ENCODE measurements at places on chromosomes 7 and 10.
A peak's percentile ranks its signal among the peaks of the same experiment; 100 is the strongest.

- no peak for DNase-seq
Measured at GRCh38 chr10:69045441-69046300, 42.2 kb upstream of the SRGN start.

- DNase-seq: peak; percentile 85
Measured at GRCh38 chr10:122152544-122152943, 118.6 kb upstream of the BTBD16 start.

DNA sequence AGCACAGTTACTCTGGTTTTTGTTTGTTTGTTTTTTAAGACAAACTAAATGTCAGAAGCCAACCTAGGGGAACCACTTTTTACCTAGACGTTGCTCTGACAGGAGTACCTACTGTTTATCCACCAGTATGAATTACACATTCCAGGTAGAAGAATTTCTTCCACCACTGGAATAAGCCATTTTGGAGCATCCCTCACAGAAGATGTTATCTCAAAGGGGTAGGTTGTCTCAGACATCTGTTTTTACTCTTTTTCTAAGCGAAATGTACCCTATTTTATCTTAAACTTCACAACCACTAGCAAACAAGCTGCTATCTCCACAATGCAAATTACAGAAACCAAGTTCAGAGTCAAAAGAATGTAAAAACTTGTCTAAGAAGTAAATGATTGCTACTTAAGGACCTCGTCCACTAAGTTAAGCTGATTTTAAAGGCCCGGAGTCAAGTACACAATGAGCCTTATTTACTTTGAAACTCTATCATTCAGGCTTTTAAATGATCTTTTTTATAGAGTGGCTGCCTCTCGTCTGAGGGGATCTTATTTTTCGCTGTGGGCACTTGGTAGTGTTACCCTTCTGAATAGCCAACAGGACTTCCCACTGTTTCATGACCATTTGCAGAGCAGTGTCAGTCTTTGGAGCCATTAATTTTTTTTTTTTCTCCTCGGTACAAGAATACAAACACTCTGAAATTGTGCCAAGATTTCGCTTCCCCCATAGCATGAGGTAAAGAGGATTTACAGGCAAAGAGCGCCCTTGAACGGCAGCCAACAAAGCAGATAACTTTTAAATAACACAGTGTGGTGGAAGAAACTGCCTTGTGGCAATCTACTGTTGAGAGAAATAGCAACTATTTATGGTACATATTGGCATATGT, 15.7 kb upstream of the ARMC3 start:
- peak; percentile 90 for DNase-seq

DNA sequence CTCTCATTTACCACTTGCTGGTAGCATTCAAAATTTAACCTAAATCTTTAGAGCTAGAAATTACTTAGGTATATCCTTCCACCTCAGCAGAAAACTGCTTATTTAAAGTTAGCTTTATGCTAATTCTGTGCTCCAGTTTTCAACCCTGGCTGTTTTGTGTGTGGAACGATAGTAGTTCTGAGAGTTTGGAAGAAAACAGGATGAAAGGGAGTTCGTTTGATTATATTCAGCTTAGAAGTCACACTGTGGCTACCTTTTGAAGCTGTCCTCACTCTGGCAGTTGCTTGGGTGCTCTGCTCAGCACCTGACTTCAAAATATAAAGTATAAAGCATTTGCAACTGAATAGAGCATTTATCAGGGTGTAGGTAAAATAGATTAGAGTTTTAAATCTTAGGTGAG, 2.6 kb upstream of the ASCC1 start:
- DNase-seq: no peak

- peak; percentile 70 for DNase-seq
Measured at GRCh38 chr10:105288026-105288425, 646.9 kb downstream of the SORCS3 start.

DNA sequence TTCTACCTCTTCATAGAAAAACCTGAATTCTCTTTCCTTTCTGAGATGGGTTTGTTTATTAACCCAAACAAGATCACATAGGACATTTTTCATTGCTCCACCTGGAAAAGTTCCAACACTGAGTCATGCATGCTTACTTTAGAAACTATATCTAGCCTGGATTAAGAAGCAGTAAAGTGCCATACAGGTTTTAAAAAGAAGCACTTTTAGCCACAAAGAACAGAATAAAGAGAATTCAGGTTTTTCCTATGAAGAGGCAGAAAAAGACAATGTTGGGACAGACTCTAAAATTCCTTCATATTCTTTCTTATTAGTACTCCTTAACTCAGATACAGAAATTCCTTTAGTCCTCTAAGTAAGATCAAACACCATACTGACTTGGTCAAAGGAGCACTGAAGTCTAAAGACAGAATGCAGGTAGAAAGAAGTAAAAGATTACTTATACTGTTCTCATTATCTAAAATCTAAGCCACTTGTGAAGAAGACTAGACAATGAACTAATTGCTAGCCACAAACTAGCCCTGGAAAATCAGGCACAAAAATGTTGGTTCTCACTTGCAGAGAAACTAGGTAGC, 241.3 kb downstream of the ANK3 start:
- DNase-seq: peak; percentile 34

DNA sequence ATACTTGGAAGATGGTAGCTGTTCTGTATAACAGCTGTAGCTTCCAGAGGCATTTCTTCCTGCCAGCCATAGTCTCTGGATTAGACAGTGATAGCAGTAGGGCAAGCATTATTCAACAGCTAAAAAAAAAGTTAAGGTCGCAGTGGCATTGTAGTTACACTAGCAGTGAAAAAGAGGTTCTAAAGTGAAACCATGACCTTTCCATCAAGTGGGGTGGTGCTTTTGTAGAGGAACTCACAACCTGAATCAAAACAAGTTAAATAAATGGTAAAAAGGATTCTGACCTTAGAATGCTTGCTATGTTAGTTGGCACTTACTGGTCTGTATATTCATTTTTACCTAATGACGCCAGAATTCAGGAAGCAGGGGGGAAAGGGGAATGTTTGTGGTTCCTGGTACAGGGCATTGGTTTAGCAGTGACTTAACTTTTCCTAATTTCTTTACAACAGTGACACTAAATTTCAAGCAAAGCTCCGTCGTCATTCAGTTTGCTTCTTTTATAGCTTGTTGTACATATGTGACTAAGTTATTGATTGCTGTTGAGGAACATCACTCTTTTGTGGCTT, 55.0 kb downstream of the GBF1 start:
- DNase-seq: no peak

DNA sequence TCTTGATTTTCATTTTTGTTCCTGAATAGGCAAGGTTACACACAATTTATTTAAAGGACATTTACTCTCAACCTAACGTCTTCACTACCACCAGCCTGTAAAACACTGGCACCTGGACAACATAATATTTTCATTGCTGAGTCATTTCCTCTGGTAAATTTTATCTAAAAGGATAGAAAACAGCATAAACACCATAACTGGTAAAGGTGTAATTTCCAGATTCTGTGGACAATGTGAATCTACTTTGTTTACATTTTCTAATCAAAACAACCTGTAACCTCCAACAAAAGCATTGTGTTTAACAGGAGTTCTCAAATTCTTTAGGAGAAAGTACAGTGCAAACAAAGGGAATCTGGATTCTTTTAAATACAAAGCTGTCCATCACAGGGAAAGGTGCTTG, 472.0 kb upstream of the AKR1E2 start:
- no peak for DNase-seq

DNA sequence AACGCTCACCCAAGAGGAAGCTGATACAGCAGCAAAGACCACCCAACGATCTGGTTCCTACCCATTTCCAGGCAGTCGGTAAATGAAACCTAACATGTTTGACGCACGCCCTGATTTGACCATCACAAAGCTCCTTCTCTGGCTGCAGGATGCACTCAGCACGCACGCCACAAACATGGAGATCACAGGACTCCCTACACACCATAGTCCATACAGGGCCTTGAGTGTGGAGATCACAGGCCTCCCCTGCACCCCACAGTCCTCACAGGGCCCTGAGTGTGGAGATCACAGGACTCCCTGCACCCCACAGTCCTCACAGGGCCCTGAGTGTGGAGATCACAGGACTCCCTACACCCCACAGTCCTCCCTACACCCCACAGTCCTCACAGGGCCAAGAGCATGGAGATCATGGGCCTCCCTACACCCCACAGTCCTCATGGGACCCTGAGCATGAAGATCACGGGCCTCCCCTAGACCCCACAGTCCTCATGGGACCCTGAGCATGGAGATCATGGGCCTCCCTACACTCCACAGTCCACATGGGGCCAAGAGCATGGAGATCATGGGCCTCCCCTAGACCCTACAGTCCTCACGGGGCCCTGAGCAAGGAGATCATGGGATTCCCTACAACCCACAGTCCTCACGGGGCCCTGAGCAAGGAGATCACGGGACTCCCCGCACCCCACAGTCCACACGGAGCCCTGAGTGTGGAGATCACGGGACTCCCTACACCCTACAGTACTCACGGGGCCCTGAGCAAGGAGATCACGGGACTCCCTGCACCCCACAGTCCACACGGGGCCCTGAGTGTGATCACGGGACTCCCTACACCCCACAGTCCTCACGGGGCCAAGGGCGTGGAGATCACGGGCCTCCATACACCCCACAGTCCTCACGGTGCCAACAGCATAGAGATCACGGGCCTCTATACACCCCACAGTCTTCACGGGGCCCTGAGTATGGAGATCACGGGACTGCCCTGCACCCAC, 409.2 kb downstream of the DNAJB6 start:
- no peak for DNase-seq

DNA sequence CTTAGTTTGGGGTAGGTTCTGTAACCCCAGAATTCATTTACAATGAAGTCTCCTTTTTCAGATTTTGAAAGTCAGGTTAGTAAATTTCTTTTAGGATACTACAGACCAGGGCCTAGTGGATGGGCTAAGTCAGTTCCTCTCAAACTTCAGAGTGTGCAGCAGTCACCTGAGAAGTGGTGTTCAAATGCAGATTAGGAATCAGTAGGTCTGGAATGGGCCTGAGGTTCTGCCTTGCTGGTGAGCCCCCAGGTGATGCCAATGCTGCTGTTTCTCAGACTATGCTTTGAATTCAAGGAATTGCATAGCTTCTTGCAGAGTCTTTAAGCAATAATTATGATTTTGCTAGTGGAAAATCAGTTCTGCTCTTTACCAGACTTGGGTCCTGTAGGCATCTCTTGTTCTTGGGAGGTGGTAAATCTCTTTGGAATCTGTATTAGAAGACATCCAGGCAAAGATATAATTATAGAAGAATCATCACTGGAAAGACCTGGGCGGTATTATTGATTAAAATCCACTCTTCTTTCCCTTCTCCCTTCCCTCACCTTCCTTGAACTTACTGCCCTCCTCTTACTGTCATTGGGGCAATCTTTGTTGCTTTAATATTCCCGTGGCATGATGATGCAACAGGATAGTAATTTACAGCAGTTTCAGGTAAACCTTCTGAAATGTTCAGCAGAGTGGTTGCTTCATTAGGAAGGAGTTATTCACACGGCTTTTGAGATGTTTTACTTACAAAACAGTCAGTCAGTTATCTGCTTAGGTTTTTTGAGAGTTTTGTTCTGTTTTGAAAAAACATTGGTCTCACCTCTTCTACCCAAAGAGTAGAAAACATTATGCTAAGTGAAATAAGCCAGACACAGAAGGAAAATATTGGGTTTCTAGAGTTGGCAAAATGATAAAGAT, 87.2 kb downstream of the NRF1 start:
- DNase-seq: no peak
